Activated CD8-positive, alpha-beta memory T cell treated with anti-CD3 and anti-CD28 coated beads, Interleukin-2, amount 50 U/mL, for 48 hours (primary cell): ENCODE measurements at places on chromosomes 7 and 10.

DNA sequence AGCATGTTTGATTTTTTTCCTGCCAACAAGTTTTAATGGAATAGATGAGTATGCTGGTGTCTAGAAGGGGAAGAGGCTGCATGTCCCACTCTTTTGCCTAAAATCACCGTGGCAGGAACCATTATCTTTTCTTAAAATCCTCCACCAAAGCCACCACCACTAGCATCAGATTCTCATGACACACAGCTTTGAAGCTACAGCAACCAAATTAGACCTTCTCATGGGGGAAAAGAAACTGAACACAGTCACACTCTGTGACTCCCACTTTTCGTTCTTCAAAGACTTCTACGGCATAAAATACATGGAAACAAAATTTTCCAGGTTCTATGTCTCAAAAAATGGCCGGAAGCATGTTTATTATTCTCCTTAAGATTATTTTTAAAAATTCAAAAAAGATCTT is 81.8 kb downstream of the SGMS1 start:
- DNase-seq, result no peak

GRCh38 chr10:128027822-128028507 is 98.3 kb downstream of the MKI67 start:
- DNase-seq, result no peak

DNA sequence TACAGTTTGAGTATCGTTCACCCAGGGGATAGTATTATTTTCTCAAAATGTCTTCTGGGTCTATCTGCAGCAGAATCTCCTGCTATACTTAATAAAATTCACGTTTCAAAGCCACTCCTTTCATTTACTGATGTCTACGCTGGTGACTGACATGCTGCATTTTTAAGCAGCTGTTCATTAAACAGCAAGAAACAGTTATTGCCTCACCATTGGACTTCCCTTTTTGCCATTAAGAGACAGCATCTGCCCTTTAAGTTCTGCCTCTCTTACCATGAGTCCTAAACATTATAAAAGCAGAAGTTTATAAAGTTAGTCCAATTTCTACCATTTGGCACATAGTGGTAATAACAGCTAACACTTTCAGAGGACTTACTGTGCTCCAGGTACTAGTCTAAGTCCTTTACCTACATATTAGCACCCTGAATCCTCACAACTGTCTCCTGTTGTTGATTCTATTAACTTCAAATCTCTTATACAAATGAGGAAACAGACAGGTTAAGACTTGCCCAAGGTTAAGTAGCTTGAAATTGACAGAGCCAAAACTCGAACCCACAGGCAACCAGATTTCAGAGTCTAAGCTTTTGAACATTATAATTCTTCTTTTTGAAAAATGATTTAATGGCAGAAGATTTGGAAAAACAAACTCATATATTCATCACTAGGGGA is 169.5 kb downstream of the SNX13 start:
- DNase-seq, result no peak

GRCh38 chr10:72080042-72080975 is 8.0 kb downstream of the SPOCK2 start:
- DNase-seq, result no peak

- DNase-seq, result no peak
Measured at GRCh38 chr10:16187161-16187560, 249.6 kb upstream of the PTER start.
